ENCODE measurements at places on chromosomes 16 and 17. TPM values are rescaled to one million over a fixed set of nuclear protein-coding genes. Genes with fewer than 3 reads are reported as not detected.
A peak's percentile ranks its signal among the peaks of the same experiment; 100 is the strongest.

- no peak for DNase-seq
- no peak overlapping the region for H3K27ac ChIP-seq
- H3K4me3 ChIP-seq: no peak overlapping the region
These were observed 10.6 kb downstream of the CDH16 start for GRCh38 chr16:66908116-66908515.

DNA sequence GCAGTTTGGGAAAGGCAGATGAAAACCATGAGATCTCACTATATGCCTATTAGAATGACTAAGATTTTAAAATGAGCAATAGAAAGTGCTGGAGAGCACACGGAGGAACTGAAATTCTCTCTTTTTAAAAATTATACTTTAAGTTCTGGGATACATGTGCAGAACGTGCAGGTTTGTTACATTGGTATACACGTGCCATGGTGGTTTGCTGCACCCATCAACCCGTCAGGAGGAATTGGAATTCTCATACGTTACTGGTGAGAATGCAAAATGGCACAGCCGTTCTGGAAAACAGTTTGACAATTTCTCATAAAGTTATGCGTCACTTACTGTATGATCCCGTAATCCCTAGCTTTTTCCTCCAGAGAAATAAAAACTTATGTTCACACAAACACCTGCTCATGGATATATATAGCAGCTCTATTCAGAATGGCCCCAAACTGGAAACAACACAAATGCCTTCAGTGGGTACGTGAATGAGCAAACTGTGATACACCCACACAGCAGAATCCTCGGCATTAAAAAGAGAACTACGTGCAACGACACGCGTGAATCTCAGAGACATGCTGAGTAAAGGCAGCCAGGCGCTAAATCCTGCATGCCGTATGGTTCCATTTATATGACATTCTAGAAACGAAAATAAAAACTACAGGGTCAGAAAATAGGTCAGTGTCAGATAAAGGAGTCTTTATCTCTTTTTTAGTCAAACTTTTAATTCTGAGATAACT is 11.8 kb downstream of the PIK3R6 start:
- DNase-seq: no peak
- H3K4me3 ChIP-seq: no peak overlapping the region
- H3K4me1 ChIP-seq: peaks cover 16% of the 10 kb centered on the region
- H3K36me3 ChIP-seq: no peaks in the 10 kb centered on the region
- H3K27me3 ChIP-seq: no peaks in the 10 kb centered on the region
- H3K27ac ChIP-seq: no peak overlapping the region

- no peak overlapping the region for H3K27ac ChIP-seq
- no peak overlapping the region for H3K4me3 ChIP-seq
- no peak for DNase-seq
- peaks cover 5% of the 10 kb centered on the region for H3K4me1 ChIP-seq
- H3K27me3 ChIP-seq: no peaks in the 10 kb centered on the region
These were observed 45.5 kb downstream of the C16orf82 start for GRCh38 chr16:27112093-27112811.

- peaks cover 10% of the 10 kb centered on the region for H3K4me1 ChIP-seq
- no peak for DNase-seq
- H3K4me3 ChIP-seq: peak overlapping the region; percentile 78
- peaks cover 40% of the 10 kb centered on the region for H3K27me3 ChIP-seq
- H3K27ac ChIP-seq: no peak overlapping the region
- no peaks in the 10 kb centered on the region for H3K36me3 ChIP-seq
These were observed 1.0 kb upstream of the NLRC5 start for GRCh38 chr16:56988161-56988947.

- no peaks in the 10 kb centered on the region for H3K36me3 ChIP-seq
- no peak overlapping the region for H3K27ac ChIP-seq
- peaks cover 10% of the 10 kb centered on the region for H3K4me1 ChIP-seq
- DNase-seq: peak; percentile 14
- no peak overlapping the region for H3K4me3 ChIP-seq
These were observed 20.1 kb downstream of the EPOP start for GRCh38 chr17:38654411-38655398.

TBC1D3 gene
- not detected for total RNA-seq

DNA sequence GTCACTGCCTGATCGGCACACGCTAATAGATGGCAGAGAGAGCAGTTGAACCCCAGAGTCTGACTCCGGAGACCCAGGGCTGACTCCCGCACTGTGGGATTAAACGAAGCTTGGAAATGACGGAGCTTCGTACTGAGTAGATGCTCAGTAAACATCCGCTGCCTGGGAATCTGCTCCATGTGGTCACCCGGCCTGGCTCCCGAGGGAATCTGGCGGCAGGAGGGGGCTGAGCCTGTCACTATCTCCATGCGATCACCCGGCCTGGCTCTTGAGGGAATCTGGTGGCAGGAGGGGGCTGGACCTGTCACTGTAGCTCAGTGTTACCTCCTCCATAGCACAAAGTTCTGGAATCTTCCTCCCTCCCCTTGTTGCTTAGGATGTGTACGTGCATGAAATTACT is 139.7 kb upstream of the CIBAR2 start:
- no peak for DNase-seq
- H3K4me3 ChIP-seq: no peak overlapping the region

DNA sequence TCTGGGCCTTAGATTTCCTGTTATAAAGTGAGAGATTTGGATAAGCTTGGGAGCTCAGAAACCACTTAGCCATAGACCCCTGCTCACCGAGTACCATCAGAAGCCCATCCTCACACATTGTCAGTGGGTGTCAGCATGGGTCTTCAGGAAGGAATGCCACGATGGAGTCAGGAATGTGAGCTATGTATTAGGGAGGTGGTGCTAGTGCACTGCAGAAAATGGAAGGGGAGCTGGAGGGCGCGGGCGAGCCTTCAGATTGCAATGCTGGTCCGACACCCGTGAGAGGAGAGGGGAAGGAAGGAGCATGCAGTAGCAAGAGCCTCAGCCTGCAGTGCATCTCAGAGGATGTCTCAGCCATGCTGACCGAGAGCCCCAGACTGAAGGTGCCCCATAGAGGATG is 294.5 kb downstream of the FOXL1 start:
- DNase-seq: peak; percentile 43
- no peaks in the 10 kb centered on the region for H3K36me3 ChIP-seq
- no peak overlapping the region for H3K4me3 ChIP-seq
- H3K27ac ChIP-seq: no peak overlapping the region
- H3K4me1 ChIP-seq: no peaks in the 10 kb centered on the region
- H3K27me3 ChIP-seq: no peaks in the 10 kb centered on the region

DNA sequence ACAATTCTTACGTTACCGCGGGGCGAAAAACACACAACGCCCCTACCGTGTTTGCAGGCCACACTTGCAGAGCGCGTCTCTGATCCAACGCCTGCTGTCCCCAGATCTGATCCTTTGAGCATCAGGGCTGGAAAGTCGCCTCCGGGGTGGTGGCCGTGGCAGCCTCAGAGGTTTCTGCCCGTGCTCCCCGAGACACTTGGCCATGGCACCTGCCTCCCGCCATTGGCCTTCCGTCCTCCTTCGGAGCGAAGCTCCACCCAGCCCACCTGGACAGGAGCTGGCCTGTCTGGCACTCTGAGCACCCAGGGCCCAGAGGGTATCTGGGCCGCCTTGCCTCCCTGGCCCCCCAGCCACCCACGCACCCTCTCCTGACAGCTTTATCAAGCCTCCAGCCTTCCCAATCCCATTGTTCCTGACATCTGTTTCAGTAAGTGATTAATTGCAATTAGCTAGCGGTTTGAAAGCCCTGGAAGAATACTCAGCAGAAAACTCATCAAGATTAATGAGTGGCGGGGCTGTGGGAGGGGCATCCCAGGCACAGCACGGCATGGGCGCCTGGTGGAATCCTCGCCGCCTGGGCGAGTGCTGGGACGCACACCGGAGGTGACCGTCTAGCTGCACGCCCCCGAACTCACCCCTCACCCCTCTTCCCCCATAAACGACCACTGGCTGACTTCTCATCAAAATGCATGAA is 181.5 kb upstream of the GSE1 start:
- H3K36me3 ChIP-seq: no peaks in the 10 kb centered on the region
- H3K4me3 ChIP-seq: no peak overlapping the region
- peaks cover 10% of the 10 kb centered on the region for H3K4me1 ChIP-seq
- no peak for DNase-seq
- H3K27me3 ChIP-seq: no peaks in the 10 kb centered on the region

DNA sequence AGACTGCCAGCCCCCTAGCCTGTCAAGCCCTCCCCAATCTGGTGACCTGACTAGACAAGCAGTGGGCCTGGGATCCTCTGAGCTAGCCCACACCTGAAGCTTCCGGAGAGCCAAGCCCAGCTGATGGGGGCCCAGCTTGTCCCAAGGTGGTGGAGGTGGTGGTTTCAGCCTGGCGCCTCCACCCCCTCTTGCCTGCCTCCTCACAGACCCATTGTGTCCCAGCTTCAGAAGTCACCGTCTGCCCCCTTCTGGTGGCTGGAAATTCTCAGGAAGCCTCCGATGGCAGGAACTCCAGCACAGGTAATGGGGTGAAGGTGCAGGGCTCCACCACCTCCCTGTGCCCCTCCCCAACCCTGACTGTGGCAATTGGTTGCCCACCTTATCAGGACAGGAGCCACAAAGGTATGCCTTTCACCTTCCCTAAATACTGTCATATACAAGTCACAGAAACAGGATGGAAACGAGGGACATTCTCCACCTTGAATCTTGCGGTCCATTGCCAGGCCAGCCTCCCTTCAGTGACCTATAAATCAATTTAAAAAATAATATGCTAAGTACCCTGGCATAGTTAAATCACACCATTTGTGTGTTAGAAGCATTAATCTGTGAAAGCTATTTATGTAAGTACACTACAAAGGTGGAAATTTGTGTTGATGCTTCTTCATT is 66.0 kb upstream of the ZNF423 start:
- H3K27ac ChIP-seq: no peak overlapping the region
- no peak overlapping the region for H3K4me3 ChIP-seq
- no peaks in the 10 kb centered on the region for H3K4me1 ChIP-seq
- H3K36me3 ChIP-seq: no peaks in the 10 kb centered on the region
- peak; percentile 90 for DNase-seq

P2RX5 gene
- 13.6 TPM for total RNA-seq

DNA sequence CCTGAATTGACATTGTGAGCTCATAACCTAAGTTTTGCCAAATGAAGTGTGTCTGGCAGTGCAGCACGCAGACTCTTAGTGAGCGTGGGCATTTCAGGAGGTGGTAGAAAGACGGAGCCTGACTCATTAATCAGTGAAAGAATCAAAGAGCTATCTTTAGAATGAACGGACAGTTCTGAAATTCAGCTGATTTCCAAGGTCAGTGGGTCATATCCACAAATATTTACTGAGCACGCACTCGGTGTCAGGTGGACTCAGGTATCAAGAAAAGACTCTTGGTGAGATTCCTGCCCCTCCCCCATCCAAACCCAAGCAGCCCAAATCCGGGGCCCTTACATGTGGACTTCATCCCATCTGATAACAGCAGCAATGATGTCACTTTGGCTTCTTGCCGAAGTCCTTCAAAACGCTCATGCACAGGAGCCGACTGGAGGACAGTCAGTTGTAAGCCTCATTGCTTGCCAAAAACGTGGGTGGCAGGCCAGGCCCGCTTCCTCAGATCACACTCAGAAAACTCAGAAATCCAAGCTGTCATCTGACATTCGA is 185.8 kb downstream of the HS3ST3A1 start:
- no peak overlapping the region for H3K4me3 ChIP-seq
- H3K36me3 ChIP-seq: no peaks in the 10 kb centered on the region
- no peak for DNase-seq
- no peaks in the 10 kb centered on the region for H3K4me1 ChIP-seq
- no peaks in the 10 kb centered on the region for H3K27me3 ChIP-seq

KPNA2 gene
- 442 TPM for total RNA-seq

HBQ1 gene
- total RNA-seq: 6.6 TPM

DNA sequence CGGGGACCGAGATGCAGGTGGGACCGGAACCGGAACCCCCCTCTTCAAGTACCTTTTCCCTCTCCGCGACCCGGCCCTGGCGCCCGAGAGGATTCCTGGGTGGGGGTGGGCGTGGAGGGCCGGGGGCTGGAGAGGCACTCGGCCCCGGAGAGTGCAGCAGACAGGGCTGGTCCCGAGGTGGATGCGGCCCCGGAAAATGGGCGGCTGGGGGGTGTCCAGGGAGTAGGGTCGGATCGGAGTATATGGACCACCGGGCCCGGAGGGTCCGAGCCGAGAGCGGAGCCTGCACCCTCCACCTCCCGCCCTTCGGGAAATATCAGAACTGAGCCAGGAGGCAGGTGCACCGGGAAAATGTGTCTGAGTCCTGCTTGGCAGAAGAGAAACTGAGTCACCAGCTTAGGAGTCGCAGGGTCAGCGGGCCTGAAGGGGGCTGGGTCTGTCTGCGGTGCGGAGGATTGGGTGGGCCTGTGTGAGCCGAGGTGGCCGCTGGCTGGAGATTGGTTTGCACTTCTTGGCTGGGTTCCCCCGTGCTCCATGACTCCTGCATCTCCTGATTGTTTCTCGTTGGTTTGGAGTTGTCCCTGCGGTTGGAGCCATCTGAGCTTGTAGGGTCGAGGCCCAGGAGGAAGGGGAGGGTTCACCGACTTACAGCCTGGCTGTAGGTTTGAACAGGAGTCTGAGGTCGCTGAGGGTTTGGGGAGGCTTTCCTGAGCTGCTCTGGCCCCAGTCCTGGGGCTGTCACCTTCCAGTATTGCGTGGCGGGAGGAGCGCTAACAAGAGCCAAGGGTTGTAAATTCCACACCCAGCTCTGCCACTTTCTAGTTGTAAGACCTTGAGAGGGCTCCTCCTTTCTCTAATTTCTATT is 518 bp downstream of the SH2B1 start:
- DNase-seq: peak; percentile 30
- H3K36me3 ChIP-seq: no peaks in the 10 kb centered on the region
- peaks cover 20% of the 10 kb centered on the region for H3K4me1 ChIP-seq
- peak overlapping the region; percentile 97 for H3K4me3 ChIP-seq
- 0 out of 2 replicates have a peak overlapping the region, but pooled peaks have one; percentile 78 for H3K27ac ChIP-seq

GRCh38 chr16:64771273-64771672 is 350.6 kb downstream of the CDH11 start:
- H3K27ac ChIP-seq: no peak overlapping the region
- no peak for DNase-seq
- no peaks in the 10 kb centered on the region for H3K36me3 ChIP-seq

- H3K4me3 ChIP-seq: no peak overlapping the region
- H3K36me3 ChIP-seq: no peaks in the 10 kb centered on the region
- H3K27ac ChIP-seq: no peak overlapping the region
- peak; percentile 95 for DNase-seq
These were observed 75.2 kb upstream of the KSR1 start for GRCh38 chr17:27381007-27381501.

SCN4A gene
- total RNA-seq: 8.5 TPM

DNA sequence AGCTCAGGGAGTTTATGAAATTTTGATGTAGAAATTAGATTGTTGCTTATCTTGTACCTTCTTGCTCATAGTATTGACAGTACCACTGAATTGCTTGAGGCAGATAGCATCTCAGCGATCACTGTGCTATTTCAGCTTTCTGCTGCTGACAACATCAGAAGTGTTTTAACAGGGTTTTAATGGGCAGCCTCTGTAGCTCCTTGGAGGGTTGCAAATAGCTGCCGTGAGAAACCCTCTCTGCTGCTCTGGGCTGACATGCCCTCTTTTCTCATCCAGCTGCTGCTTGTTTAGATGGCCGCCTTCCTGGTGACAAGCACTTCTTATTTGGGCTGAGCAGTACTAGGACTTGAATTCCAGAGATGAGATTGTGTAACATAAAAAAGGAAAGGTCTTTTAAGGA is 180.2 kb upstream of the TBX2 start:
- H3K4me1 ChIP-seq: no peaks in the 10 kb centered on the region
- no peaks in the 10 kb centered on the region for H3K36me3 ChIP-seq
- H3K27ac ChIP-seq: no peak overlapping the region
- H3K4me3 ChIP-seq: no peak overlapping the region
- no peaks in the 10 kb centered on the region for H3K27me3 ChIP-seq

GRCh38 chr17:8327303-8327649 is 12.4 kb upstream of the ODF4 start:
- peaks cover 12% of the 10 kb centered on the region for H3K4me1 ChIP-seq
- H3K27ac ChIP-seq: no peak overlapping the region
- H3K27me3 ChIP-seq: peaks cover 33% of the 10 kb centered on the region
- no peaks in the 10 kb centered on the region for H3K36me3 ChIP-seq

TMEM114 gene
- 0.52 TPM for total RNA-seq

KIF18B gene
- total RNA-seq: 27.1 TPM
